NCI-H345 (cell line): ENCODE measurements at places on chromosomes 11 and 22.

DNA sequence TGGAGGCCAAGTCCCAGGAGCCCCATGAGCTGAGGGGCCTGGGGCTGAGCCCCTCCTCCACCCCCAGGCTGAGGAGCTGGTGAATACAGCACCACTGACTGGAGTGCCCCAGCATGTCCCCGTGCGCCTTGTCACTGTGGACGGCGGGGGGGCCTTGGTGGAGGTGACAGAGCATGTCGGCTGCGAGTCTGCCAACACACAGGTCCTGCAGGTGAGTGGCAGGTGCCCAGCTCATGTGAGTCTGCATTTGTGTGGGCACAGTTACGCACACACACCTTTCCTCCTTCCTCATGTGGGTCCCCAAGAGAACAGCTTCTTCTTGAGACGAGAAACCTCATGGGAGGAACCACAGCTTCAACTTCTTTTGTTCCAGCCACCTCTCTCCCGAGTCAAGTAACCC is 7.7 kb downstream of the TMEM132A start:
- no peak for DNase-seq

- no peak for DNase-seq
Measured at GRCh38 chr11:35088226-35088625, 50.7 kb upstream of the CD44 start.

DNA sequence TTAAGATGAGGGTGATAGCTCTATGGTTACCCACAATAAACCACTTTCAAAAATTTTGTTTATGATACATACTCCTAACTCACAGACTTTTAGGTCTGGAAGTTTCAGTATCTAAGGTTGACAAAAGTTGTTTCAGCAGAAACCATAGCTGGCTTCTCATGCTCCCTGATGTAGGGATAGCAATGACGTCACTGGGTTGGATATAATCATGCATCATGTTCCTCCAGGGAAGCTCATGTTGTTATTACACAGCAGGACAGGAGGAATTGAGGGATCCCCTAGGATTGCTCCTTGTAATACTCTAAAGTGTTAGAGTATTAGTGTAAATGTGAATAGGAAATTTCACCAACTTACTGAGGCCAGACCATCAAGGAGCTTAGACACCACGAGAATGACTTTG is 23.6 kb downstream of the APOL3 start:
- no peak for DNase-seq

GRCh38 chr11:66220566-66220935 is 47.9 kb upstream of the RAB1B start:
- DNase-seq: no peak

DNA sequence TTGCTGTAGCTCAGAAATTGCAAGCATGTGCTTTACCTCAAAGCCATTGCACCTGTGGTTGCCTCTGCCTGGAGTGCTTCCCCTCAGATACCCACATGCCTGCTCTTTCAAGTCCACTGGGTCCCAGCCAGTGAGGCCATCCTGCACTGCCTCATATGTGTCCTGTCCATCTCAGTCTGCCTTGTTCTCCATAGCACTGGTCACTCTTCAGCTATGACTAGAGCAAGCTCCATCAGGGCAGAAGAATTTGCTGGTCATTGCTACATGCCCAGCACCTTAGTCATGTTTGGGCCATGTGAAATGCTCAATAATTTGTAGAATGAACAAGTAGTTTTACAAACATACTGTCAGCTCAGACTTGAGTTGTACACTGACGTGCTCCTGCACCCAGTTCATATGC is 64.4 kb upstream of the HORMAD2 start:
- DNase-seq: no peak

- DNase-seq: no peak
Measured at GRCh38 chr11:86575208-86575855, 97.1 kb downstream of the ME3 start.

DNA sequence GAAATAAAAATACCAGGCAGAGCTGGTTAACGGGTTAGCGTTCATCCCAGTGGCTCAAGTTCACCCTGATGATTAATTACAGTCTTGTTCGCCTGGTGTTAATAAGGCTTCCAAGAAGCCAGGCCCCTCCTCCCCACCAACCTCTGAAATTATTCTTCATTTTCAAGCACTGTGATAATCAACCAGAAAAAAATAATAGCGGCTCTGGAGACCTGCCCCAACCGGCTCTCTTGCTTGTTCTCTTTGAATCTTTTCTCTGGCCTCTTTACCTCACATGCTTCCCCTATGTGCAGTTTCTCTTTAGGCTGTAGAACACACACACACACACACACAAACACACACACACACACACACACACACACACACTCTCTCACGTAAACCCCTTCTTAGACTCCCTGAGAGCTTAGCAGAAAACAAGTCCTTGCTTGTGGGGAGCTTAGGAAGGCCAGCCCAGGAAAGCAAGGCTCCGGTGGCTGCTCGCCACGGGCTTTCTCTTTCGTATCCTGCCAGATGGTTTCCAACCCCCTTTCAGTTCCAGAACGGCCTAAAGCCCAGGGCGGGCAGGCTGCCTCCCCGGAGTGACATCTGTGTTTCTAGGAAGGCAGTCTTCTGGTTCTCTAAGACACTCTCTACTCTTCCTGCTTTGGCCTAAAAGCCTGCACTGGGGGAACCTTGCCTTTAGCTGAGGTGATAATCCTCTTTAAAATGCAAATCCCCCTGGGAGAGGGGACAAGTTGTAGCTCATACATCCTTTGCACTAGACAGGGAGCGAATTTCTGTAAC is 106.4 kb upstream of the SESN3 start:
- peak; percentile 8 for DNase-seq

GRCh38 chr11:74226907-74227306 is 55.8 kb downstream of the PPME1 start:
- no peak for DNase-seq

DNA sequence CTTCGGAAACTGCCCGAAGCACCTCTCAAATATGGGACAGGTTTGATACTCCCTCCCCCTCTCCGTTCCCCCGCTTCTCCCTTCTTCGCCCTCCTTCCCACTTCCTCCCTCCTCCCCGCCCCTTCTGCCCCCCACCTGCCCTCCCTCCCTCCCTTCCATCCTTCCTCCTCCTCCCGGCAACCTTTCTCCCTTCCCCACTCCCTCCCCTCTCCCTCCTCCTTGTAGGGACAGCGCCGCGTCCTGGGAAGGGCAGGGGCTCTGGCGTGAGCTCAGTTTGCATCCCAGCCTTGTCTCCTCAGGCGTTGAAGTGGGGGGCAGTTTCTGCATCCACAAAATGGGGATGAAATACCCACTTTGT is 6.1 kb upstream of the NFAM1 start:
- no peak for DNase-seq

DNA sequence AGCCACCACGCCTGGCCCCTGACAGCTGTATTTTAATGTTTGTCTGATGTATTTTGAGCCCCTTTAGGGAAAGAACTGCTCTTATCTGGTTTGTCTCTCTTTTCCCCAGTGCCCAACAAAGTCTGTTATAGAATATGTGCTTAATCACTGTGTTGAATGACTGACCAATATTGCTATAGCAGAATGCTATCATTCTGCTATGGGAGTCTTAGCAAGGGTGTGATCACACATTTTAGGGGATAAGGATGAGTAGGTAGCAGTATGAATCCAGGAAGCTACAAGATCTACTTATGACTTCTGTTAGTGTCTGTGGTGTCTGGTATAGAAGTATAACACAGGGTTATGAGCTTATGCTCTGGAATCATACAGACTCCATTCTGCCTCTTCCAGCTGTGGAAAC is 117.5 kb upstream of the RRM1 start:
- no peak for DNase-seq

DNA sequence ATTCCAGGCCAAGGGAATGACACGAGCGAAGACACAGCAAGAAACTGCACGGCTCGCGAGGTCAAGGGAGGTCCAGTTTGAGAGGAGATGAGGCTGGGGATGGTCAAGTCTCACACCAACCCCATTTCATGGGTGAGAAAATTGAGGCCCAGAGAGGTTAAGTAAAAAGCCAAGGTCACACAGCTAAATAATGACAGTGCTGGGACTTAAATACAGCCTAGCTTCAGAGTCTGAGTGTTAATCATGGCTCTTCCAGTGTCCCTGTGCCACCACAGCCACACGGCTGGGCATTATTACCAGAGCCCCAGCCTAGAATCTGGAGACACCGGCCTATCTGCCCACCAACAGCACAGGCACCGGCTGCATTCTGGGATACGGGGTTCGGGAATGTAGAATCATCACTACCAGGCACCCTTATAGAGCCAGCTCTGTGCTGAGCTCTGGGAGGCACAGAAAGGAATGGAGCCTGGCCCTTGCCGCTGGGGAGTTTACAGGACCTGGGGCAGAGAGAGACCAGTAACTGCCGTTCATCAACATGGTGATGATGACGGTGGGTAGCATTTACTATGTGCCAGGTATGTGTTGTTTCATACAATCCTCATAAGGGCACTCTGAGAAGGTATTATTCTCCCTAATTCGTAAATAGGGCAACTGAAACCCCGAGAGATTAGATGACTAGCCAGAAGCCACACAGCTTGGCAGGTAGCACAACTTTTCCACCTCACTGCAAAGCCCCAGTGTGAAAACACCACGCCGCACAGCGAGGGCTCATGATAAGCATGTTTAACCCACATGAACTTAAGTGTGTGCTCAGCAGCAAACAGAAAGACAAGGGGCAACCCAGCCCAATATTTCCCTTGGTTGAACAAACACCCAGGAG is 51.8 kb downstream of the CD6 start:
- peak; percentile 85 for DNase-seq
